ENCODE measurements at places on chromosomes 11 and 22. TPM values are rescaled to one million over a fixed set of nuclear protein-coding genes. Genes with fewer than 3 reads are reported as not detected.

Gene MYBPC3
- not detected for total RNA-seq

Gene OVCH2
- not detected for total RNA-seq

Gene GDPD5
- total RNA-seq = 1.9 TPM

Gene KCNJ5
- total RNA-seq = not detected

Gene OMP
- total RNA-seq = 0.75 TPM

Gene HSD17B12
- total RNA-seq = 67.8 TPM

Gene MPEG1
- not detected for total RNA-seq

Gene JHY
- total RNA-seq = 1.7 TPM

Gene CFL1
- total RNA-seq = 904 TPM

Gene DEPDC7
- 6.6 TPM for total RNA-seq

Gene LINC01488
- not detected for total RNA-seq

Gene GGTLC3
- not detected for total RNA-seq

Gene GANAB
- 315 TPM for total RNA-seq

Gene GDPD4
- total RNA-seq = not detected

Gene EI24
- 106 TPM for total RNA-seq

Gene CTSW
- total RNA-seq = 0.12 TPM

Gene SLC37A2
- 6.5 TPM for total RNA-seq

Gene CHADL
- 1.4 TPM for total RNA-seq

Gene MYO7A
- 0.12 TPM for total RNA-seq

Gene DSCAML1
- not detected for total RNA-seq

Gene HEPN1
- total RNA-seq = not detected

Gene TAGLN
- 415 TPM for total RNA-seq

Gene MRPL48
- 26.2 TPM for total RNA-seq

Gene TYR
- not detected for total RNA-seq

Gene MRGPRX4
- total RNA-seq = not detected

Gene POLR2F
- 34.7 TPM for total RNA-seq

Gene APOA5
- total RNA-seq = not detected
